SK-N-MC (cell line): ENCODE measurements at places on chromosomes 4 and X.
A peak's percentile ranks its signal among the peaks of the same experiment; 100 is the strongest.

DNA sequence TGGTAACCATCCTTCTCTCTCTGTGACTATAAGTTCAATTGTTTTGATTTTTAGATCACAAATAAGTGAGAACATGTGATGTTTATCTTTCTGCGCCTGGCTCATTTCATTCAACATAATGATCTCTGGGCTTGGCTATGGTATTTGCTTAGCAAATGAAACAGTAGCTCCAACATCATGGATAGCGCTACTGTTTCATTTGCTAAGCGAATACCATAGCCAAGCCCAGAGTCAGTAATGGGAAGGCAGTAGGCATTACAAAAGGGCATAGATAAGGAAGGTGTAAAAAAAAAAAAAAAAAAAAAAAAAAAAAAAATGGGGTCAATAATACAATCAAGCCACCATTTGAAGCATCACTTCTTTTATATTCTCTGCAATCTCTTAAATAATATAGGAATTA lies 469.0 kb upstream of the ATOH1 start:
- no peak for DNase-seq

- DNase-seq = no peak
Observed at GRCh38 chr4:159941076-159941475, 838.2 kb downstream of the RAPGEF2 start.

- DNase-seq = no peak
Observed at GRCh38 chr4:169151671-169152070, 119.1 kb downstream of the SH3RF1 start.

GRCh38 chrX:40684092-40684491 lies 36.7 kb upstream of the CXorf38 start:
- no peak for DNase-seq

GRCh38 chrX:23802431-23802830 lies 19.5 kb downstream of the SAT1 start:
- no peak for DNase-seq

- no peak for DNase-seq
Observed at GRCh38 chr4:3108211-3108610, 33.7 kb downstream of the HTT start.

- no peak for DNase-seq
Observed at GRCh38 chr4:44160776-44161367, 287.7 kb downstream of the KCTD8 start.

DNA sequence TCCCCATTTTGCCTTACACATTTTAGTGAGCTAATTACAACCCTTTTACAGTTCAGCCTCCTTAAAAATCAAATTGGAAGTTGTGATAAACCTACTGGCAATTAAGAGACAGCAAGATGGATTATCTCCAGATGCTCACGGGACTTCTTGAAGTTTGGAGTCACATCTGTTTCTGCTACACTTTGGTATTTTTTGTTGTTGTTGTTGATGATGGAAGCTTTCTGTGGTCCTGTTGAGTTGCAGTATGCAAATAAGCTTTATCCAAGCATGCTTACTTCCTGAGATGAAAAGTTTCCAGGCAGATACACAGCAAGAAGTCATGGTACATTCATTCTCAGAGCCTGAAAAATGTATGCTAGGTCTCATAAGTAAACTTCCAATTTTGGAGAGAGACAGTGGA lies 670.0 kb upstream of the AMOT start:
- DNase-seq = no peak

DNA sequence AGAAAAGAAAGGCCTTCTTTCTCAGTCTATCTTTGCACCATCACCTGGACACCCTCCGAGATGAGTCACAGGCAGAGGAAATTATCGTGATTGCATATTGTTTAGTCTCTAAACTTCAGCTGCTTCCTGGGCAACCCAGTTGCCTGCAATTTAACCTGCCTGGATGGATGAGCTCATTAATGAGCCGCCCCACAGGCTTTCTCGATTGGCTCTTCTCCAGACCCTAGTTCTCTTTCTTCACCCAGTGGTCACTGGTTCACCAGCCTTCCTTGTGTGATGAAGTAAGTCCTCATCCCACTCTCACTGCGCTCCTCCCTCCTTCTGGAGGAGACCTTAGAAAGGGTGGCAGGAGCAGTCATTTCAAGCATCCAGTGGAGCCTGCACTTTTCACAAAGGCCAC lies 94.4 kb downstream of the SOWAHB start:
- no peak for DNase-seq

- peak; percentile 48 for DNase-seq
Observed at GRCh38 chr4:5037553-5038551, 13.4 kb upstream of the STK32B start.

DNA sequence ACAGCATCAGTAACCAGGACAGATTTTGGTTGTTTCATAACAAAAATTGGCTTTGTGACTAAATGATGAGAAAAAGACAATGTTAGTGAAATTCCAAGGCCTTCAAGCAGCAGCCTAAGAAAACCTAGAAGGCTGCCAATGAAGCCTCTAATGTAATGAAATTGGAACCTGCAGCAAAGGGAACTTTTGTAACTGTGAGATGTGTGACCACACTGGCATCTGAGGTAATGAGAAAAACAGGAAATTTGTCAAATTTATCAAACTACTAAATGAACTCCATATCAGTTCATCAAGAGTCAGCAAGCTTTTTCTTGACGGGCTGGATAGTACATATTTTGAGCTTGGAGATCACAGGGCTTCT lies 30.4 kb upstream of the EMCN start:
- no peak for DNase-seq

- no peak for DNase-seq
Observed at GRCh38 chr4:71537551-71538065, 198.8 kb downstream of the SLC4A4 start.

GRCh38 chr4:79695848-79696247 lies 287.8 kb upstream of the GK2 start:
- no peak for DNase-seq

DNA sequence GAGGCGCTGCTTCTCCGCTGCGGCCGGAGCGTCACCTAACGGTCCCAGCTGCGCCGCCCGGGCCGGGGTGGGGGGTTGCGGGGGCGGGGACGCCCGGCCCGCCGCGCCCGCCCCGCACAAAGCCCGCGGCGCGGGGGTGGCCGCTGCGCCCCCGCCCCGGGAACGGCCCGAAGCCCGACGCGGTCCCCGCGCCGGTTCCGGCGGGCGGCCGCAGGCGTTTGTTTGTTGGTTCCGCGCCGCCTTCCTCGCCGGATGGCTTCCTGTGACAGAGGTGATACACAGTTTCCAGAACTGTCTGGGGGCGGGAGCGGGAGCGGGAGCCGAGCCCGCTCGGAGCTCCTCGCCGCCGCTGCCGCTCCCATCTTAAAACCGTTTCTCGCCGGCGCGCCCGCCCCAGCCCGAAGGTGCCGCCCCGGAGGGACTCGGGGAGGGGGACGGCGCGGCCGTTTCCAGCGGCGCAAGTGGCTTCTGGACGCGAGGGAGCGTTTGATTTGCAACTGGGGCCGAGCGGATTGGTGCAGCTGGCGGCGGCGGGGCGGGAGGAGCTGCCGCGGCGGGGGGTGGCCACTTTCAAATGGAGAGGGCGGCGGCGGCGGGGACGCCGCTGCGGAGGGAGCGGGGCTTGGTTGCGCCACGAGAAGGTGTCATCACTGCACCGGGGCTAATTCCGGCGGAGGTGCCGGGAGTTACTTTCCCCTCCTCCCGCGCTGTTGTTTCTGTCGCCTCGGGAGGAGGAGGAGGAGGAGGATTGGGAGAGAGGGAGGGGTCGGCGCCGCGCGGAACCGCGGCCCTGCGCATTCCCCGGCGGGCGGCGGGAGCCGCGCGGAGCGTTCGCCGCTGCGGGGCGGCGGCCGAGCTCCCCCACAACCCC lies 2.3 kb downstream of the JADE1 start:
- no peak for DNase-seq

- DNase-seq = no peak
Observed at GRCh38 chr4:168551211-168551610, 54.4 kb downstream of the PALLD start.

DNA sequence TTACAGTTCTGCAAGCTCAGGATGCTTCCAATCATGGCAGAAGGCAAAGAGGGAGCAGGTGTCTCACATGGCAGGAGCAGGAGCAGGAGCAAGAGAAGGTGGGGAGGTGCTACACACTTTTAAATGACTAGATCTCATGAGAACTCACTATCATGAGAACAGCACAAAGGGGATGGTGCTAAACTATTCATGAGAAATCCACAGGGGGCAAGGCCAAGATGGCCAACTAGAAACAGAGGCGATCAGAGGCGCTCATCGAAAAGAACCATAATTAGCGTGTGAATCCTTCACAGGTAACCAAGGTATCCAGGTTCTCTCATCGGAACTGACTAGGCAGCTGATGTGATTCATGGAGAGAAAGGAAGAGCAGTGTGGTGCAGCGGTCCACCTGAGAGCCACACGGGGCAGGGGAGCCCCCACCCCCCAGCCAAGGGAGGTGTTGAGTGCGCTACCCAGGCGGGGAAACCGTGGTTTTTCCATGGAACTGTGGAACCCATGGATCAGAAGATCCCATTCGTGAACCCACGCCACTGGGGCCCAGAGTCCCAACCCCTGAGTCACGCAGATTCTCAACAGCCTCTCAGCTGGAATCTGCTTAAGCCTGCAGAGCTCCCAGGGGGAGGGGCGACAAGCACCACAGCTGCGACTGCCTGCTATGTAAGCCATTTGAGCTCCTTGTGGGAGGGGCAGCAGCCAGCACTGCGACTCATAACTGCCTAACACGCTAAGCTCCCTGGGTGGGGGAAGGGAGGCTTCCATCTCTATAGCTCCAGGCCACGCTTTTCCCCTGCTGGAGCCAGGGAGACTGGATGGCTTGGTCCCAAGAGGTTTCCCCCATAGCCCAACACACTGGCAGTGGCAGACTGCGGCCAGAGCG lies 46.7 kb downstream of the FGF16 start:
- peak; percentile 50 for DNase-seq

DNA sequence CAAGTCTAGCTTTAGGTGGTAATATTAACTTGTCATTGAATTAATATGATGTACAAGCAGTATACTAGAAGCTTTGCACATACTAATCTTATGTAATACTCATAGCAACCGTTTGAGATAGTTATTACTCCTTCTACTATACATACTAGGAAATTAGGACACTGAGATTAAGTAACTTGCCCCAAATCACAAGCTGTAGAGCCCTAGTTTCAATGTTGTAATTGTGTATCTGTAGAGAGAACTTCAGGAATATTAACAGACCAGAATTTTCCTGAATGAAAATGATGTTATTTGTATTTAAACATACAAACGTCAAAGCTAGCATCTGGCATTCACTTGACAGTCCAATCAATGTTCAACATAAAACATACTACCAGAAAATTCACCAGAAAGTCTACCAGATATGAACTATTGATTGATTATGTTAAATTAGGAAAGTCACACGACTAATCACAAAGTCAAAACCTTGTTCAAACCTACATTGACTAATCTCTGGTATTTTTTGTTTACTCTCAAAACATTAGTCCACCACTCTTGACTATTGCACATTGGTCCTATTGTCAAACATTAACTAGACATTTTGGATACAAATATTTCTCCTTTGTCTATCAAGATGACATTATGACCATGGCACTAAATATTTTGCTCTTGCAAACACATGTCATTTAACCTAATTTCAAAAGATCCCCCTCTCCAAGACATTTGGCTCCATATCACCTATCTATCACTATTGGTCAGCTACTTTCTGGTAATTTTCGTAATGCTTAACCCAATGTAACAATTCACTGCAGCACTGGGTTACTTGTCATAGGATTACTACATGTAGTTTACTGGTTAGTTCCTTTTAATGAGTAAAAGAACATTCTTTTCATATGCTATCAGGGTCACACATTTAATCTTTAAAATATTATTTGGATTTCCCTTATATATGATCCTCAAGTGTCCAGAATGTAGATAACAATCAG lies 100.7 kb downstream of the GPC3 start:
- no peak for DNase-seq

DNA sequence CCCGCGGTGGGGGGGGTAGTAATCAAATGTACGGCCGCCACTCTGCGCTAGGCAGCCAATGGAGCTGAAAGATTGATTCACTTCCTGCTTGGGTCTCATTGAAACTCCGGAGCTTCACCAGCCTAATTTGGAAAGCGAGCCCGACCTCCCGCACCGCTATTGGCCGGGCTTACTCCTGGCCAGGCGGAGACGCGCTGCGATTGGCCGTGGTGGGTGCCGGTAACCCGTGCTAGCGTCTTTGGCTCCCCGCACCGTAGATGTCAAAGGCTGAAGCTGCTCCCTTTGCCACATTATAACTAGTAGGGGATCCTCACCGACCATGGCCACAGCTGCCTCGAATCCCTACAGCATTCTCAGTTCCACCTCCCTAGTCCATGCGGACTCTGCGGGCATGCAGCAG lies at the start of gene POU3F4:
Gene POU3F4, plus strand, starts transcription at position 285 of the 400 bp plus-strand sequence. Its CDS starts 35 bp downstream, at position 320.
- no peak for DNase-seq

DNA sequence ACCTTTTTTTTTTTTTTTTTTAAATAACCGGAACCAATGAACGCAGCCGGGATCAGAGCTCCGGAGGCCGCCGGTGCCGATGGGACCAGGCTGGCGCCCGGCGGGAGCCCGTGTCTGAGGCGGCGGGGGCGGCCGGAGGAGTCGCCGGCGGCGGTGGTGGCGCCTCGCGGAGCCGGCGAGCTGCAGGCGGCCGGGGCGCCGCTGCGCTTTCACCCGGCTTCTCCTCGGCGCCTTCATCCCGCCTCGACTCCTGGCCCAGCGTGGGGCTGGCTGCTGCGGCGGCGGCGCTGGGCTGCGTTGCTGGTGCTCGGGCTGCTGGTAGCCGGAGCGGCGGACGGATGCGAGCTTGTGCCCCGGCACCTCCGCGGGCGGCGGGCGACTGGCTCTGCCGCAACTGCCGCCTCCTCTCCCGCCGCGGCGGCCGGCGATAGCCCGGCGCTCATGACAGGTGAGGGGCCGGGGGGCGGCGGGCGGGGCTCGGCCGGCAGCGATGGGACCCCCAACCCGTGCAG lies 337 bp downstream of the STIM2 start:
- DNase-seq = no peak

- peak; percentile 20 for DNase-seq
Observed at GRCh38 chr4:184937745-184938144, 80.5 kb upstream of the HELT start.

GRCh38 chr4:33477715-33478114 lies 2757.5 kb downstream of the PCDH7 start:
- no peak for DNase-seq

- no peak for DNase-seq
Observed at GRCh38 chrX:118988911-118989310, 14.5 kb downstream of the LONRF3 start.

DNA sequence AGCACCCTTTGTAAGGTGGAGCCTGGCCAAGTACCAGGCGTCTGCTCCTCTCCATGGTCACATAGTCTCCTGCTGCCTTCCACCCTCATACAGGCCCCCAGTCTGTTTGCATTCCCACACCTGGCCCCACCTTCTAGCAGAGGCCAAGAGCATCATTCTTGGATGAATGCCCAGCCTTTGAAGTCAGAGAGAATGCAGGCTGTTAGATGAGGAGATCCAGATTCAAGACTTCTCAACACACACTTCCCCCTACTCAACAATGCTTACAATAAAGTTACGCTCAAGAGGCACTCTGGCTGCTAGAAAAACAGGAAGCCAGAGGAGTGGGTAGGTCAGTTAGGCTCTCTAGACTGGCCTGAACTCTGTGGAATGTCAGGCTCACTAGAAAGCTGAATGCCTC lies 43.3 kb downstream of the SHROOM4 start:
- no peak for DNase-seq
